Activated CD4-positive, alpha-beta T cell treated with anti-CD3 and anti-CD28 coated beads for 48 hours (primary cell): ENCODE measurements at places on chromosomes 5 and 9.

- no peak for DNase-seq
These were observed 43.8 kb downstream of the UNC5A start for GRCh38 chr5:176854164-176854563.

GRCh38 chr9:129609486-129610212, 11.3 kb downstream of the C9orf50 start:
- peak; percentile 40 for DNase-seq

DNA sequence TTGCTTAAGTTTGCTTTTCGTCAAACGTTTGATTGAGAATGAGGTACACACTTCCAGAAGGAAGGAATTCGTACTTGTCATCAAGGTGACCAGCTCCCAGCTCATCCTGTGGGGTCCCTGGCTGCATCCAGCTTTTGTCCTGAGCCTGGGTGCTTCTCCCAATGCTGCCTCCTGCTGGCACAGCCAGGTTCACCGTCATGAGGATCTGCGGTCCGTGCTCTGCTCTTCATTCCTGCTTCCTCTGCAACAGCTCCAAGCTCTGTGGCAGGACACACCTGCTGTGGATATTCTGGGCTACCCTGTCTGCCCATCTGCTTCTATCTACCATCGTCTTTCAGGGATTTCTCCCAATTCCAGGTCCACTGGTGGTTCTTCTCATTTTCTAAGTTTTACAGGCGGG, 13.3 kb upstream of the UBE2QL1 start:
- DNase-seq = peak; percentile 26

DNA sequence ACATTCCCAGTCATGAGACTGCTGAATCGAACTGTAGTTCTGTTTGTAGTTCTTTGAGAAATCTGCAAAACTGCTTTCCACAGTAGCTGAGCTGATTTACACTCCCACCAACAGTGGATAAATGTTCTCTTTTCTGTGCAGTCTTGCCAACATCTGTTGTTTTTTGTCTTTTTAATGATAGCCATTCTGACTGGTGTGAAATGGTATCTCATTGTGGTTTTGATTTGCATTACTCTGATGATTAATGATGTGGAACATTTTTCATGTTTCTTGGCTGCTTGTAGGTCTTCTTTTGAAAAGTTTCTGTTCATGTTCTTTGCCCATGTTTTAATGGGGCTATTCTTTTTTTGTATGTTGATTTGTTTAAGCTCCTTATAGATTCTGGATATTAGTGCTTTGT, 187.3 kb upstream of the TLE4 start:
- no peak for DNase-seq

DNA sequence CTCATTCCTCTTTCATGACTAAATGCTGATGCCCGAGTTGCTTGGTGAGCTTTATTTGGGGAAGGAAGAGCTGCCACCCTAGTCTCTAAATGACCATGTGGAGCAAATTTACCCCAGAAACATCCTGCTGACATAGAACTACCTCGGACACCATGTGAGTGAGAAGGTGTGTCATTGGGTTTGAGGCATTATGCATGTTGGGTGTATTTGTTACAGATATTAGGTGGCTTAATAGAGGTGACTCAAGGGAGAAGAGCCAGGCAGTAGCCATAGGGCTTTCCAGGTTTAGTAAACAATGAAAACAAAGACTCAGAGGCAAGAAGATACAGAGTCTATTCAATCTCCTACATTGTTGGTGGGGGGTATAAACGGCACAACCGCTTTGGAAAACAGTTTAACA, 581.5 kb downstream of the CCDC171 start:
- DNase-seq = no peak

- no peak for DNase-seq
These were observed 6.0 kb upstream of the NIPBL start for GRCh38 chr5:36870399-36871040.

DNA sequence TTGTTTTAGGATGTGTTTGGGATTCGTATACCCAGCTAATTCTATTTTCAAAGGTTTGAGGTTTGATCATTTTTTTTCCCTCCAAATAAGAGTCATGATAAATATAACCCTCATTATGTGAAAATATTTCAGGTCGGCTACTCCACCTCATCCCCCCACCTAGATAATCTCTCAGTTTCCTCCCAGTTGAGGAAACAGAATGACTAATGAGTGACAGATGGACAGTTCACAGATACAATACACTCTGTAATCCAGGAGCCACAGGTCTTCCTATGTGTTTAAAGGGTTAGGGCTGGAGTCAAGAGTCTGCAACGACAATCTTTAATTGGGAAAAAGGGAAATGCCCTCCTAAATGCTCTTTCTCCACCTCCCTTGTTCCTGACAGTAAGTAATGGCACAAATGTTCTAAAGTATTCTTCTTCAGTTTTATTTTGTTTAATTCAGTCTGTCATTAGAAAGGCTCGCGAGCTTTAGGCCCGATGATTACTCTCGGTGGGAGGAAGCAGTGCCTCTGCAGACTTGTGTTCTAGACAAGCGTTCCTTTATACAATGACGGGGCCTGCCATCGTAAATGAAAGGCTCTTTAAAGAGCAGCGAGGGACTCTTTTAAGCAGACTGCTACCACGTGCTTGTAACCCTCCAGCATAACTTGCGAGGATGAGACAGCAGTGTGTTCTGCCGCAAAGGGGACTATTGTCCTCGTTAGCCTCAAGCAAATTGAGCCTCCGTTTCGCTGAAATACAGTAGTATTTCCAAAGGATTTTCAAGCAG, 69.0 kb downstream of the MEF2C start:
- no peak for DNase-seq

DNA sequence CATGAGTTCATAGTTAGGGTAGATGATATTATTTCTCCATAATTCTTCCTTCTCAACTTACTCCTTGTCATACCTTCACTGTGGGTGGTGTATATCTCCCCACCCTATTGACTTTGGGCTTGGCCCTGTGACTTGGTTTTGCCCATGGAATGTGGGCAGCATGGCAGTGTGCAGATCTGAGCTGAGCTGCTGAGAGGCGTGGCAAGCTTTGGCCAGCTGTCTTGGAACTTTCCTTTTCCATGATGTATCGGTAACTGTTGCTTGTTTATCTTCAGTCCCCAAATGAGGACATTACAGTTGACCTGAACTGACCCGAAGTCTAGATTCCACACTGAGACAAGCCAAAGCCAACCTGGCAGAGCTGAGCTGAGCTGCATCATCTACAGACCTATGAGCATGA, 70.4 kb downstream of the RALGPS1 start:
- no peak for DNase-seq

- no peak for DNase-seq
These were observed 101.2 kb downstream of the HMHB1 start for GRCh38 chr5:143913008-143913752.

DNA sequence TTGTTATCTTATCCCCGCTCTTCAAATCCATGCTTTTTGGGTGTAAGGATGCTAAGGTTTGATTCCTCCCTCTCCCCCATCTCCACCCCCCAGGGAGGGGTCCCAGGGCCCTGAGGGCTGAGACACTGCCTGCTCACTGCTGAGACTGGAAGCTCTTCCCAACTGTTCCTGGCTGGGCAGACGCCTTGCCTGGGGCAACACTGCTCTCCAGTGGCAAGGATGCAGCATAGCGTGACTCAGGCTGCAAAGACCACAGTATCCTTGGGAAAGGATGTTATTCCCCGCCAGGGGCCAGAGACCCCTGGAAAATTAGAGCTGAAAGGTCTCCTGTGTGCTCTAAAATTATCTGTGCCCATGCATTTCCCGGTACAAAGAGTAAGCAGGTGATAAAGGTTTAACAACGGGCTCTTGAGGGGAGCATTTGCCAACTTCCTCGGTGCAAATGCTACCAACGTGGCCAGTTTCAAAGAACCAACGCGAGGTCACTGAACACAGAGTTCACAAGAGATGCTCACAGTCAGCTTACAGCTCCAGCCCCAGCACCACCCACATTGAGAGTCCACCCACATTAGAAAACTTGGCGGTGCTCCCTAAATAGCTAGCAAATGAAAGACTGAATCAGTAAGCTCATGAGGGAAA, 271.9 kb downstream of the NSG2 start:
- DNase-seq = no peak

- DNase-seq = no peak
These were observed 215.1 kb upstream of the RPS23 start for GRCh38 chr5:82493221-82493620.

DNA sequence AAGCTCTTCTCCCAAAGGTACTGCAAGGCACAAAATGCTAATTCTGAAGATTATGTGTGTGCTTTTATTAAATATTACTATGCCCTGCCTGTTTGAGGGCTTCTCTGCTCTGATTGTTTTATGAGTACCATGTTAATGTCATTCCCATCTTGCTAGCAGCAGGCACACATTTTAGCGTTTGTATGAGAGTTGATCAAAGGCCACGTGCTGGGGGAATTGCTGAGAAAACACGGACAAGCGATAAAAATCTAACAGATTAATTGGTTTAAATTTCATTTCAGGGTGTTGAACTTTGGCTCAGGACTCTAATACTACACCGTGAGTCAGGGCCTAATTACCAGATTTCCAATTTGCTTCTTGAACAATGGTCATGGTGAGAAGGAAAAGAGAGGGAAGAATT, 298.4 kb downstream of the EBF1 start:
- DNase-seq = no peak

- DNase-seq = no peak
These were observed 1.3 kb downstream of the ZBTB34 start for GRCh38 chr9:126861707-126862103.

DNA sequence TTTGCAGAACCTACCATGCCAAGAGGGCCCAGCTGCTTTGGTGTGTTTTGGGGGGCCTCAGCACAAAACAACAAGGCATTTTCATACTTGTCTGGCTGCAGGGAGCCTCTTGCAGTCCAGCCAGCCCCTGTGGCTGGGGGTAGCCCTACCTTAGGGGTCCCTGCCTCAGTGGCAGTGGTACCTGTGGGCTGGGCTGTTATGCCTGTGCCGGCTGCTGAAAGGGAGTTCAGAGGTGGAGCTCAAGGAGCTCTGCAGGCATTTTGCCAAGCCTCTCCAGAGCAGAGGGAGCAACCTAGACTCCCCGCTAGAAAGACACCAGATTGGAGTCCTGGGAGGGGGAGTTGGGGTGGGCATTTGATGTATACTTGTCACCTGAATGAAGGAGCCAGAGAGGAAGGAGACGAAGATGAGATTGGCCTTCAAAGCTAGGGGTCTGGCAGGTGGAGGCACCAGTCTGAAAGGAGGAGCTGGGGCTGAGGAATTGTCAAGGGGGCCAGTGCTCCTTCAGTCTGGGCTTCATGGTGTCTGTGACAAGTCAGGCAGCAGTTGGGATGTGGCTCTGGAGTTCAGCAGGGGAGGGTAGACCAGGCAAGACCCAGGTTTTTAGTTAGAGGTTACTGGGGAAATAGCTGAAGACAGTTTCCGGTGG, 1.5 kb downstream of the SHROOM1 start:
- DNase-seq = no peak

DNA sequence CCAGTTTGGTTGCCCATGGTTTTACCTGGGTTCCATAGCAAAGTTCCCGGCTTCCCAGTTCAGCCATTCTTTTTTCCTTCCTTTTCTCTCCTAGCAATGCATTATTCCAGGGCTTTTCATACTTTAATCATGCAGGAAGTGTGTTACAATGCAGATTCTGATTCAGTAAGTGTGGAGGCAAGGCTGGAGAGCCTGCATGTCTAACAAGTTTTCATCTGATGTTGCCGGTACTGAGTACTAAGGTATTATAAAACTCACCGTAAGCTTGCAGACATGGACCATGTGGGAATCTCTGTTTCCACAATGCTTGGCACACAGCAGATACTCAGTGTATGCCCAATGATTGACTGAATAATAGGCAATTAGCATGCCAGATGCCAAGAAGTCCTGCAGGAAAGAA, 102.9 kb upstream of the SHB start:
- DNase-seq = no peak

DNA sequence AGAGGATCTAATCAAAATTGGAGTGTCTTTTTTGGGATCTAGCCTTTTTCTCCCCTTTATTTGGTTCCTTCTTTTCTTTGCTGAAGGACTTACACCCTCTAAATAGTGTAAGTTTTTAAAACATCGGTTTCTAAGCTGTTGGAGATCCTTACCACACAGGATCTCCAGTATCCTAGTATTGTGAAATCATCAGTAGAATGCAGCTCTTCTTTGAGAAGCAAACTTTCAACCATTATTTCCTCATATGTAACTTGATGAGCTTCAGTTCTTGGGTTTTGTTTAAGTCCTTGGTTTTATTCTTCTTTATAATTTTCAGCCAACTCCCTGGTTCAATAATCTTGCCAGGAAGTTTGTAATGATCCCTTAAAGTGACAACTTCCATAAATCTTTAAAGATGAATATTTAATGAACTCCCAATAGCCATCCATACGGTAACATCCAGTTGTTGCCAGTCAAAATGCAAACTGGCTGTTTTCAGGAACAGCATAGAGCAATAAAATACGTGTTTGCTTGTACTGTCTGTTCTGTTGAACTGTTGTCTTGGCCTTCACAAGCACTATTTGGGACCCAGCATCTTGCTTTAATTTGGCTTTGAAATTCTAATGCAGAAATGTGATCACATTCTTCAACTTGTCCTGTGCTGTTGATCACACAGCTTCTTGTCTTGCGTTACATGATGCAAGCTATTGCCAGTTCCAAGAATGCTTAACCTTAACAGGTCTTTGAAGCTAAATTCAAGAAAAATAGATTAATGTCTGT, 34.8 kb upstream of the TTC23L start:
- DNase-seq = no peak

- DNase-seq = no peak
These were observed 218.2 kb downstream of the PSAT1 start for GRCh38 chr9:78515108-78515507.

DNA sequence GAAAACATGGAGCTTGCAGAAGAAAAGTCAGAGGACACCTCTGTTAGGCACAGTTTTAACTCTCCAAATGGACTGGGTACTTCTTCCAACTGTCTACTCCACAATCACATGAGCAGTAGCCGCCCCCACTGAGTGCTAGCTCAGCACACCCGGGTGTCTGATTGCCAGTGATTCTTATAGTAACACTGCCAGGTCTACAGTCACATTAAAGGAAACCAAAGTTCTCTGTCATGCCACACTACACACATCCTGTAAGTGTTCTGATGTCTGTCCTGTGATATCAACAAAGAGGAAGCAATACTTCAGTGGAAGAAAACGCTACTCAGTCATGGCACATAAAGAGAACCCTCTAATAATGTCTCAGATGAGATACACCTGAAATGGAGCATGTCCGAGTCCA, at the start of gene HAVCR2:
HAVCR2 (minus strand) TSS at position 69 of the 400 bp plus-strand sequence; CDS start at position 8, 61 bp downstream.
- peak; percentile 68 for DNase-seq

DNA sequence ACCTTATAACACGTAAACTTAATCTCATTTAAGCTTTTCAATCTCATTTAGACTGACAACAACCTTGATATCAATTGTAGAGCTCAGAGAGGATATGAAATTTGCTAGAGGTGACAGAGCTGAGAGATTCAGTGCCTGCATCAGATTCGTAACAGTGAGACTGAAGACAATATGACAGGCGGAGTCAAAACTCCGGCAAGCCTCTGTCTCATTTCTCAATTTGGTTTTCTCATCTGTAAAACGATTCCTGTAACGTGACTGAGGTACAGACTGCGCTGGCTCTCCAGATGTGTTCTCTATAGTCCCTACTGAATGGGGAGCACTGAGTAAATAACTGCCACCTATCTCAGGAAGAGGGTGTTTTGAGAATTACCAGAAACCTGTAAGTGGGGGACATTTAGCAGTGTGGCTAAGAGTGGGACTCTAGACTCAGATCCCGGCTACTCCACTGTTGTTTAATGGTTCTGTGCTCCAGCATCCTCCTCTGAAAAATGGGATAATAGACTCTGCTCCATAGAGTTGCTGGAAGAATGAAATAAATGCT, 3.0 kb upstream of the MCIDAS start:
- no peak for DNase-seq
